Posterior cingulate gyrus (tissue), 11 donors: ENCODE measurements at places on chromosomes 5 and 9.

GRCh38 chr5:148988328-148988727 is 74.5 kb downstream of the SH3TC2 start:
- no peak for DNase-seq

DNA sequence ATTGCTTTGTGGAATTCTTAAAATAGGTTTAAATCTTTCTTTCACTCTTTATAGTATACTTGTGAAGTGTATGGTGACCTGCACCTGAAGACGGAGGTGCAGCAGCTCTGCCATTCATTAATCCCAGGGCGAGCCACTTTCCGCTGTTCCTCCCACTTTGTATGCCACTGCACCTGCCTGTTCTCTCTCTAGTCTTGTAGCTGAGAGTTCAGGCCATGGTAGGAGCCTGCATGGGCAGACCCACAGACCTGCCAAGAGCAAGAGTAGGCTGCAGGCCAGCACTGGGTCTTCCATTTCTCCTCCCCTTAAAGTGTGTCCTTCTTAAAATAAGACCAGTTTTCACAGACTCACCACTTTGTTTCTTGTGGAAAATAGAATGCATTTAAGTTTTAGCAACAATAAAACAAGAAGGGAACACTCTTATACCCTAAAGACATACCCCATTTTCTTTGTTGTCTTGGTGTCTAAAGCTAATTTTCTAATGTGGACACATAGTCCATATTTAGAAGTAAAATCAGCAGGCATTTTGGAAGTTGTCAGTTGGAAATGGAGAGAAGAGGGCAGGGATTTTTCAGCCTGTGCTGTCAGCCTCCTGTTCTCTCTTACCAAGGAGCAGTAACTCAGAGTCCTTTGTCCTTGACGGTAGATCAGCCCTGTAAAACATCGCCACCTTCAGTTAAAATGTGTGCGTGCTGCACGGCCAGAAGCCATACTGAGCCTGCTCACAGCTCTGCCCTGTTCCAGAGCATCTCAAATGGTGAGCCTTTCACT is 103.2 kb downstream of the SNCAIP start:
- DNase-seq, result no peak

- no peak for DNase-seq
Measured at GRCh38 chr5:177478711-177479646, 5.5 kb upstream of the DBN1 start.

DNA sequence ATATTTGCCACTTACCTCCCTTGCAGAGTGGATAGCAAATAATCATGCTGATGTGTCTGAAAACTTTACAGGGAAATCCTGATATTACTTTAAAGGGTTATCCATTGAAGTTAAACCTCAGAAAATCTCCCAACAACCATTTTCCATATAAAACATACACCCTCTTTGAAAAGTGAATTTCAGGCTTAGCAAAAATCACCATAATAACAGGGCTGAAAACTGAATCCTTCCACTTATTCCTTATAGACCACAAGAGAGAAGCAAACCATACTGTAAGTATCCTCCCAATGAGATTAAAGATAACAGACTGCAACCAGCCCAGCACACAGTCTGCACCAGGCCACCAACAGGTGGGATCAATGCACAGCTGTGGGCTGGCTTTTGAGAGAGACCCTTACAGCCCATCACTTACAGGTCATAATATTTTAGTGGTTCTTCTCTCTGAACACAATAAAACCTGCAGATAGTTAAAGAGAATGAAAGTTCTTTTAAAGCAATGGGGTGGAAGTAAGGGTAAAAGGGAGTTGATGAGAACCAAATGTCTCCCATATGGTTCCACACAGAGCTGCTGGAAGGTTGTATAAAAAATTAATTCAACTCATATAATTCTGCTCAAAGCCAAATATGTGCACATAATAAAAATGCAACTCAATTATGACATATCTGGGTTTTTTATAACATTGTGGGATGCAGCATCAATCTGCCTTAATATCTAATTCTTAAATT is 376.2 kb upstream of the GRAMD2B start:
- no peak for DNase-seq

DNA sequence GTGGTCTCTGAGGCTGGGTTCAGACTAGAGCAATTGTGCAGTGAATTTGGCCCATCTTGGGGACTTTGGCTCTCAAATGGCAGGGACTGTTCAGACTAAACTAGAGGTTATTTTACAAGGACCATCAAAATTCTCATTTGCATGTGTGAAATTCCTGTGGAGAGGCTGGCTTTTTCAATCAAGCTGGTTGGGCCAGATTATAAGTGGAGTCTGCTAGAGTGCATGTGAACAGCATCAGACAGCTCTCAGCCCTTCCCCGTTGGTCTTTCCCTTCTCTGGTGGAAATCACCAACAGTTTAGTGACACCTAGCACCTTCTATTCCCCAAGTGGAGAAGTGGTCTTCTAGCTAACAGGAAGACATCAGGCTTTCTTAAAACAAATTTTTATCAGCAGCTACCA is 301.3 kb downstream of the CWC27 start:
- no peak for DNase-seq

GRCh38 chr5:10674582-10674981 is 86.5 kb downstream of the DAP start:
- DNase-seq, result no peak

GRCh38 chr5:147782110-147783028 is at the start of gene JAKMIP2:
JAKMIP2 (minus strand) TSS chr5:147782728; CDS start chr5:147671806, 110,922 bp downstream.
- peak; percentile 96 for DNase-seq

- no peak for DNase-seq
Measured at GRCh38 chr5:22593592-22593991, 259.6 kb downstream of the CDH12 start.

GRCh38 chr5:165780901-165781300 is 2275.5 kb downstream of the MAT2B start:
- no peak for DNase-seq

GRCh38 chr9:136300866-136301265 is 3.0 kb downstream of the CCDC187 start:
- peak; percentile 29 for DNase-seq

DNA sequence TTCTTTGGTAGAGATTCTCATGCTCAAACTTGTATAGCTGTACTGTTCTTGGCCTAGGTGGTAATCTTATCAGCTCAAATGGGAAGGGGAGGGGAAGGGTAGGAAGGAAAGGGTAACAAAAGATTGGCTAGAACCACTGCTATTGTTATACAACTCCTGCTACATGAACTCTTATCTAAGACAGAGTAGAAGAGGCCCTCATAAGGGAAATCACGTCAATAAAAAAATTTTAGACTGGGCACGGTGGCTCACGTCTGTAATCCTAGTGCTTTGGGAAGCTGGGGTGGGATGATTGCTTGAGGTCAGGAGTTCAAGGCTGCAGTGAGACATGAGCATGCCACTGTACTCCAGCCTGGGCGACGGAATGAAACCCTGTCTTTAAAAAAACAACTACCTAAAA is 15.9 kb downstream of the STOM start:
- no peak for DNase-seq

DNA sequence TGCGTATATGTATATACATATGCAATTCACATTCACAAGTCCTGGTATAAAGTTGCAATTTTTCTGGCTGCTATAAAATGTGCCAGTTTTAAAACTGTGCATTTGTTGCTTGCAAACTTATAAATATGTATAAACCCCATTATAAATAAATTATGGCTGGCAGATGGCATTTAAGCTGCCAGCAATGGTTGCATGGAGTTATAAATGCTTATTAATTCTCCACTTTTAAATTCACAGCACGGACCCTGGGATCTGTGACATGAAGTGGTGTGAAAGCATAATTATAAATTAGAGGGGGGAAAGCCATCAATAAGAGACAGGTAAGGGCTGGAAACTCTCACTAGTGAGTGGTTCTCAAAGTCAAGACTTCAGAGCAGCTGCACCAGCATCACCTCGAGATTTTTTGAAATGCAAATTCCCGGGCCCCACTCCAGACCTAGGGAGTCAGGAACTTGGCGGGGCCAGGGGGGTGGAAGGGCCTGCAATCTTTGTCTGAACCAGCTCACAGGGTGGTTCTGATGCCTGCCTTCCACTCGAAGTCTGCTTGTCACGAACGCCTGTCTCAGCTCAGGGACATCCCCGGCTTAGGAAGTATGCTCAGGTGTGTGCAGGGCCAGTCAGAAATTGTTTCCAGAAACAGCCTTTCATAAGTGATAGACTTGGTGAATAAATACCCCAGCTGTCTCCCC is 16.9 kb downstream of the S1PR3 start:
- DNase-seq, result no peak

DNA sequence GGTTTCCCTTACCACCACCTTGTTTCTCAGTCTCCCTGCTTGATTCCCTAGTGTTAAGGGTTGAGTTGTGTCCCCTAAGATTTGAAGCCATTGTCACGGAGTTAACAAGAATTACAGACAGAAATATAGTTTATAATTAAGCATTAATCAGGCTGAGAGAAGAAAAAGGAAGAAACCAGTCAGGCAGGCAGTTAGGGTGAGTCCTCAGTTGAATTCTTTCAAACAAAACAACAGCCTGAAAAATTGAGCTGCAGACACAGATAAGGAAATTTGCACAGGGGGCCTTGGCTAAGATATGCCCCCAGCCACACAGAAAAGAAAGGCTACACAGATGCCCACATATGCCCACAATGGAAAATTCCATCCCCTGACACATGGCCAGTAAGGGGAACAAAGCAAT is 111.7 kb upstream of the RAI14 start:
- DNase-seq, result no peak
